Omental fat pad (tissue), 4 donors: ENCODE measurements at places on chromosomes 1 and 21. TPM values are rescaled to one million over a fixed set of nuclear protein-coding genes. Genes with fewer than 3 reads are reported as not detected.

DNA sequence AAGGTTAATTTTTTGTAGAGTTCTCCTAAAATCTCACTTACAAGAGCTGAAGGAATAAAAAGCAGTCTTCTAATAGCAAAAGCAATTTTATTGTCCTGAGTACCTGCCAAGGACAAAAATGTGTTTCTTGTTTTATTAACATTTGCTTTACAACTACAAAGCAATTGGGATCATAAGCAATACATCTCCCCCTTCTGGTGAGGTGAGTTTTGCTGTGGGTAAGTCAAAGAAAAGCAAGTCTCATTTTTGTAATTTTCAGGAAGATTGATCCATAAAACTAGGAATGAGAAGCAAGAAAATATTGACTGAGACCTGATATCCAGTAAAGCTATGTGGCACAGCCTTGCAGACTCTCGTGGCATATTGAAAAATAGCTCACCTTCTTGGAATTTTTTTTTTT is 2162.7 kb downstream of the NCAM2 start:
- no peak for DNase-seq

DNA sequence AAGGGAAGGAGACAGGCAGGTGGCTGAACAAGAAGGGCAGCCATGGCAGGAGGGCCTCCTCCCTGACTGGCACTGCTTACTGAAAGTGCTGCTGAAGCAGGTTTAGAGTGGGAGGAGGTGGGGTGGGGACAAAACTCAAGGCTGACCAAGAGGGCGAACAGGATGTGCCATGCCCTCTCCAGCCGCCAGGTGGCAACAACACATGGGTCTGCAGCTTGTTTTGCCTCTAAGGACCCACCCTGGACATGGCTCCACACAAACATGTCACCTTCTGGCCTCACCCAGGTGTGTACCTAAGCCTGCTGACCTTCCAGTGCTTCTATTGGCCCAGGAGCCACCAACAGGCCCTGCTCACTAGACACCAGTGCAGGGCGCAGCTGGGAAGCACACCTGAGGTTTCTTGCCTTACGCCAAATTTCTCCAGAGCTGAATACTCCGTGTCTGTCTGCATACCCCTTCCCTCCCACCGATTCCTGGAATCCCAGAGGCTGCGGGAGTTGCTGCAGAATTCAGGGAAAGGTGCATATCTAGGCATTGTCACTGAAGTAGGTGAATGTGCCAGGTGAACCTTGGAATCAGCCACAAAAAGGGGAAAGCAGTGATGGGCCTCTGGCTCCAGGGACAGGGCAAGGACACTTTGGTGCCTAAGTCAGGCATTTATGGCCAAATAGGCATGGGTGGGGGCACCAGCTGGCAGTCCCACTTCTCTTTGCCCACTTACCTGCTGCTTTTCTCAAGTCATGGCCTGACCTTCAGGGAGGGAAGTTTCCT is 5.3 kb downstream of the PSRC1 start:
- peak; percentile 61 for DNase-seq

- DNase-seq: no peak
Observed at GRCh38 chr1:33267468-33268205, 11.3 kb downstream of the ZNF362 start.

Gene HDAC1
- 52.6 TPM for total RNA-seq

Gene USP24
- total RNA-seq: 77.1 TPM

Gene PYHIN1
- total RNA-seq: 4.3 TPM

Gene LMOD1
- 31.6 TPM for total RNA-seq

Gene PALMD
- total RNA-seq: 156 TPM
